ENCODE measurements at places on chromosomes 3 and 15. TPM values are rescaled to one million over a fixed set of nuclear protein-coding genes. Genes with fewer than 3 reads are reported as not detected.

The BCL2A1 gene
- not detected for total RNA-seq

The SPATA16 gene
- not detected for total RNA-seq

The RTP3 gene
- not detected for total RNA-seq

The MNS1 gene
- total RNA-seq: 2.8 TPM

The SGO1 gene
- total RNA-seq: 4.1 TPM

The HTR3E gene
- total RNA-seq: not detected

The RPS27L gene
- total RNA-seq: 16.3 TPM

The CCRL2 gene
- 1.9 TPM for total RNA-seq

The NDUFB4 gene
- 46.6 TPM for total RNA-seq

The GOLGA8J gene
- total RNA-seq: not detected

The SLC26A6 gene
- 8.8 TPM for total RNA-seq

The SERPINI2 gene
- total RNA-seq: 2.2 TPM

The ARPP21 gene
- total RNA-seq: 765 TPM

The GP5 gene
- not detected for total RNA-seq

The CKMT1B gene
- total RNA-seq: 11.9 TPM

The GUCA1C gene
- not detected for total RNA-seq

The ACAD9 gene
- total RNA-seq: 49.1 TPM

The STAB1 gene
- 11.9 TPM for total RNA-seq

Measured in parietal lobe (tissue), 2 donors.